ENCODE measurements at places on chromosomes 12 and 14.

DNA sequence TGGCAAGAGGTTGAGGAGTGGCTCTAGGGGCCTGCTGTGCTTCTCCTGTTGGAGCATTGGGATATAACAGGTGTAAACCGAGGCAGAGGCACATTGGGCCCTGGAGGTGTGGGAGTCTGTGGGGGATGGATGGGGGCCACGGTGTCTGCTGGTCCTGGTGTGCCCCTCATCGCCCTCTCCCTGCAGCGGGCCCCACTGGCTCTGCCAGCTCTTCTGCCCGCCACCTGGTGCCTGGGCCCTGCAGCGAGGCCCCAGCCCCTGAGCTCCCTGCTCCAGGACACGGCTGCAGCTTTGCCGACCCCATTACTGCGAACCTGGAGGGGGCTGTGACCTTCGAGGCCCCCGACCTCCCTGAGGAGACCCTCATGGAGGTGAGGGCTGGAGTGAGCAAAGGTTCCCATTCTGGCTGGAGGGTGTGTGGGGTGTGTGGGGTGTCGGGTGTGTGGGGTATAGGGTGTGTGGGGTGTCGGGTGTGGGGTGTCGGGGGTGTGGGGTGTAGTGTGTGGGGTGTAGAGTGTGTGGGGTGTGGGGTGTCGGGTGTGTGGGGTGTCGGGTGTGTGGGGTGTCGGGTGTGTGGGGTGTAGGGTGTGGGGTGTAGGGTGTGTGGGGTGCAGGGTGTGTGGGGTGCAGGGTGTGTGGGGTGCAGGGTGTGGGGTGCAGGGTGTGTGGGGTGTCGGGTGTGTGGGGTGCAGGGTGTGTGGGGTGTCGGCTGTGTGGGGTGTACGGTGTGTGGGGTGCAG is 10.6 kb upstream of the PUS1 start:
- DNase-seq: no peak

GRCh38 chr12:132390287-132391076 is 61.1 kb upstream of the GALNT9 start:
- no peak for DNase-seq

DNA sequence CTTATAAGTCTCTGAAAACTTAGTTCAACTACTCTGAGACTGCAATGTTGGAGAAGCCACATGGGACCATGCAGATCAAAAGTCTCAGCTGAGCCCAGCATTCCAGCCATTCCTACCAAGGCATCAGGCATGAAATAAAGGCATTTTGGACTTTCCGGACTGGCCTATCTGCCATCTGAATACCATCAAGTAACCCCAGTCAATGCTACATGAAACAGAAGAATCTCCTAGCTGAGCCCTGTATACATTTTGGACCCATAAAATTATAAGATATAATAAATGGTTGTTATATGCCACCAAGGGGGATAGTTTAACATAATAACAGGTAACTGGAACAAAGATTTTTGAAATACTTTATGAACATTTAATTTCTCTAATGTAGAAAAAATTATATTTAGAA is 9.3 kb upstream of the TMEM260 start:
- no peak for DNase-seq

- DNase-seq: no peak
Observed at GRCh38 chr12:6753772-6754356, 923 bp upstream of the MLF2 start.
